CD4-positive, CD25-positive, alpha-beta regulatory T cell (primary cell): ENCODE measurements at places on chromosomes 2 and 18.
A peak's percentile ranks its signal among the peaks of the same experiment; 100 is the strongest.

DNA sequence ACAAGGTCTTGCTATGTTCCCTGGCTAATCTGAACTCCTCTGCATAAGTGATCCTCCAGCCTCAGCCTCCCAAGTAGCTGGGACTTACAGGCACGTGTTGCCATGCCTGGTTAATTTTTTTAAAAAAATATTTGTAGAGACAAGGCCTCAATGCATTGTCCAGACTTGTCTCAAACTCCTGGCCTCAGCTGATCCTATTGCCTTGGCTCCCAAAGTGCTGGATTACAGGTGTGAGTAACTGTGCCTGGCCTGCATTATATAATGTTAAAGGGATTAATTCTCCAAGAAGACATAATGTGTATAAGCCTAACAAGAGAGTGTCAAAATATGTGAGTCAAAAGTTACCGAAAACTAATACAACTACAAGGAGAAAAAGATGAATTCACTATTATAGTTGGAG, 32.2 kb downstream of the BUB1 start:
- DNase-seq: no peak

GRCh38 chr2:51232027-51232426, 200.1 kb upstream of the NRXN1 start:
- no peak for DNase-seq

DNA sequence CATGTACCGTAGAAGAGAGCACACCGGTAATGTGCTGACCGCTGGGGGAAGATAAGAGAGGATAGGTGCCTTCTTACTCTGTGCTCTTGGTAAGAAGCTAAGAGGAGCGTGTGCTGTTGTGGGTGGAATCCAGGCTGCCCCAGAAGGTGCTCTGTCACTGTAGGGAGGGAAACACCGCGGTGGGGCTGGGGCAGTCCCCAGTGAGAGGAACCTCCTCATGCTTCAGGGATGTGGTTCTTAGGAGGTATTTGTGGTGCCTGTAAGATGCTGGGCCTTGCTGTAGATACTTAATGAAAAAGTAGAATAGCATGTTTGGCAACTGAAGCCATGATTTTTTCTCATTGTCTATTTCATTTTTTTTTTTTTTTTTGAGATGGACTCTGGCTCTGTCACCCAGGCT, 1.1 kb downstream of the COLEC11 start:
- no peak for DNase-seq

GRCh38 chr2:209391776-209392401, 32.0 kb upstream of the MAP2 start:
- DNase-seq: no peak

DNA sequence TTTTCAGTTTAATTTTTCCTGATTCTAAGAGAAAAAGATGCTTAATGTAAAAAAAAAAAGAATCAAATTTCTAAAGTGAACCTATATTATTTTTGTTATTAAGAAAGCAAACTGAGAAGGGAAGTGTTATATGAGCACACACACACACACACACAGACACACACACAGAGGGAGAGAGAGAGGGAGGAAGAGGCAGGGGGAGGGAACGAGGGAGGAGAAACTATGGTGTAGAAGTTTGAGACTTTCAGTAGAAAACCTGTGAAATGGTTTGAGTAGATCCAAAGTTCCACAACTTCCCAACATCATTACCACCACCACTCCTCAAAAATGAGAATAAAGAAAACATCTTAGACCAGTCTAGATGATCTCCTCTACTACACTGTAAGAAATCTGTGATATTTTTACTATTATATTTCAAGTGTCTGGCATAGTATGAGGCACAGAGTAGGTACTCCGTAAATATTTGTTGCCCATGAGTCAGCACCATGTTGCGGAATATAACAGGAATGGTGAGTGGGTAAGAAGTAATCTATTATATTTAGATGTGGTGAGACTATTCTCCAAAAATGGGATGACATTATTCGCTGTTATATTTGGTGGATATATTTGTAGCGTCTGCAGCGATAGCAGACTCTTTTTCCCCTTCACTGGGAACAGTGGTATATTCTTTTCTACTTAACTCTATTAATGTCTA, 149.4 kb upstream of the DNMT3A start:
- DNase-seq: no peak

GRCh38 chr2:120465701-120465988, 119.7 kb downstream of the INHBB start:
- no peak for DNase-seq

DNA sequence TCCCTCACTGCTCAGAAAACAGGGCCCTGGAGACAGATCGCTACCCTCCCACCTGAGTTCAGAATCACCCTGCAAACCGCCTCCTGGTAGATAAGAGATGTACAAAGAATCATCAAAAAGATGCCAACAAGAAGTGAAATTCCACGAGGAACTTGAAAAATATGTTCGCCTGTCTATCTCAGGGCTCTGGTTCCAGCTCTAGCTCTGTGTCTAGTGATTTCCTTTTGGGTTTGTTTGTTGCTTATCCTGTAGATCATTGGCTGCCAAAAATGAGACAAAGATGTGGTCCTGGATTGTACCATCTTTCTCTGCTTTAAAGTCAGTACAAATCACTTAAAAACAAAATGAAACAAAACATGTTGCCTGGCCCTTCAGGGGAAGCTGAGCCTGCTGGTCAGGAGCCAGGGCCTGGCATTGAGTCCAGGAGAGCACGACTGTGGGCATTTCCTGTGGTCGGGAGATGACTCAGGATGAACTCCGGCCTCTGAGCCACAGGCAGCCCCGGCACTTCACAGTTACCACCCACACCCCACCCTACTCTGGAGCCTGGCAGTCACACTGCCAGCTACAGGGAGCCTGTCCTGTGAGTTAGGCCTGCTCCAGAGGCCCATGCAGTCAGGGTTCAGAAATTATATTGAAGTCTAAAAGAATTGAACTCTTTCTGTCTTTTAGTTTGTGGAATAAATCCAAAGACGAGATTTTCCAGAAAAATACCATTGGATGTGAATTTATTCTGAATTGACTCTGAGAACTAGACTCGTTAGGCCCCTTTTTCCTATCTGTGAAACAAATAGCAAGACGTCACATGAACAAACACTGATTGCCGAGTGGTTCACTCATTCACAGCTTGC, 8.0 kb upstream of the ITGB6 start:
- no peak for DNase-seq

GRCh38 chr2:196335221-196335634, 163.8 kb upstream of the STK17B start:
- DNase-seq: no peak

- DNase-seq: no peak
Observed at GRCh38 chr18:23306822-23307221, 146.3 kb upstream of the RIOK3 start.

DNA sequence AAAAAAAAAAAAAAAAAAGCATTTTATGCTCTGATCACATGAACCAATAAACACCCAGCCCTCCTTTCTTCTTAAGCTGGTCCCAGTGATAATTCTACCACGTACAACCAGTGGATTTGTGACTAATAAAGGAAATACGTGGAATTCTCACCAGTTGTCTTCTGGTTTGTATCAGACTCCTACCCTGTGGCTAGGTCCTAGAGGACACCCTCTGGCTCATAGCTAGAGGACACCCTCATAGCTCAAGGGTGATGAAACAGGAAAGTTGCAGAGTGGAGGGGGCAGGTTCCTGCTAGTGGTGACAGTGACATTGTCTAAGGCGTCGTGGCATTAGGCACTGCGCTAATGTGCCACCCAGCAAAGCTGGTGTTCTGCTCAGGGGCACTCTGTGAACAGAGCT, 167.8 kb downstream of the BCL11A start:
- no peak for DNase-seq

DNA sequence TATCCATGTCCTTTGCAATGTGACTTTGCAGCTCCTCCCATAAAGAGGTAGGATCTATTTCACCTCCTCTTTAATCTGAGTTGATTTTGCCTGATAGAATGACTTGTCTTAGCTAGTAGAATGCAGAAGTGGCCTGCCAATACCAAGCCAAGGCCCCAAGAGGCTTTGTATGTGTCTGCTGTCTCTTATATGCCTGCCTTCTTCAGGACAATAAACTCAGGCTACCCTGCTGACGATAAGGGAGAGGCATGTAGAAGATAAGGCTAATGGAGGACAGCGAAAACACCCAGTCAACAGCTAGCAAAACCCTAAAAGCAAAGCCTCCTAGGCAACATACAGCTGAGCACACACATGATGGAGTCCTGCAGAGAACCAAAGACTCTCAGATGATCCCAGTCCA, 1.8 kb upstream of the ZC3H8 start:
- no peak for DNase-seq

DNA sequence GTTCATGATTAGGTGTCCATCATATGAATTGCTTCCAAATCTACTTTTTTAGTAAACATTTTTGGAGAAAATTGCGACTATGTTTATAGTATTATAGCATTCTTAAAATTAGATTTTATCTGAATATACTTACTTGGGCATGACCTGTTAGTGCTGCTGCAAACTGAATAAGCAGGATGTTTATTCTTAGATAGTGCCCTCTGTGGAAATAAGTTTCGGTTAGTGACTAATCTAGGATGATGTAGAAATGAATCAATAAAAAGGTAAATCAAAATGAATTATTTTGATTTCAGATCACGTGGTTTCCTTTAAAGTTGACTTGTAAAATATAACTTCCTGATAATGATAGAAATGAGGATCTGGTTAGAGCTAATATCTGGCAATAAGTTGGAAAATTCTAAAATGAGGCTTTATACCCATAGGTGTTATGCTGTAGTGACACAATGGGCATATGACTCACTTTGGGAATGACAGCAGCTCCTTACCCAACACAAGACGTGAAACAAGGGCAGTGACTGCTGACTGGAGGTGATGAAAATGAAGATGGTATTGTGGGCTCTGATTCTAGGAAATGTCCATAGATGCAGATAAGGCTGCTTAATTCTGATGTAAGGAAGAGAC, 165.8 kb upstream of the TCF4 start:
- no peak for DNase-seq

DNA sequence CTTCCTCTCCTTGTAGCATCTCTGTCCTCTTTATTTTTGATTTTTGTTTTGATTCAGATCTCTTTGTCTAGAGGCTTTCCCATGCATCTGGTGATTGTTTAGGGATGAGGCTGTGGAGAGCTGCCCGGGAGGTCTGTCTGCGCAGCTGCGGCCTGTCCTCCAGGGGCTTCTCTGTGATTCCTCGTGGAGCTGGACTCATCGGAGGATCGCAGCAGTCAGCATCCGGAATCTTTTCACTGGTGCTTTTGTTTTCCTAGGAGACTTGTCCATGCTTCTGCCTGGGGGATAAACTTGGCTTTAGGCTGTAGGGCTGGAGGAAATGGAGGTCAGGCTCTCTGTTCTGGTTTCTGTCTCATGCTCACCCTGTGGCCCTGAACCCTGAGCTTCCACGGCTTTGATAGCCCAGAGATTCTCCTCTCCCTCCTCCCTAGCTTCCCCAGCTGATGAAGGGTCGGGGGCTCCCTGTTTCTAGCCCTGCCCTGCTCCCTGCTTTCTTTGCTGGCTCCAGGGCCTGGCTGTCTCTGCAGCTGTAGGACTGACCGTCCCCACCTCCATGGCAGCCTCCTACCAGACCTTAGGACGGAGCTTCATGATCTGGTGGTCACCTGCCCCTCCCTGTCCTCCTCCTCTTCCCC, 35.5 kb downstream of the ZNF532 start:
- DNase-seq: no peak

GRCh38 chr2:99971326-99971900, 171.0 kb downstream of the AFF3 start:
- no peak for DNase-seq

- DNase-seq: peak; percentile 53
Observed at GRCh38 chr2:238168196-238169047, 9.7 kb downstream of the ERFE start.

DNA sequence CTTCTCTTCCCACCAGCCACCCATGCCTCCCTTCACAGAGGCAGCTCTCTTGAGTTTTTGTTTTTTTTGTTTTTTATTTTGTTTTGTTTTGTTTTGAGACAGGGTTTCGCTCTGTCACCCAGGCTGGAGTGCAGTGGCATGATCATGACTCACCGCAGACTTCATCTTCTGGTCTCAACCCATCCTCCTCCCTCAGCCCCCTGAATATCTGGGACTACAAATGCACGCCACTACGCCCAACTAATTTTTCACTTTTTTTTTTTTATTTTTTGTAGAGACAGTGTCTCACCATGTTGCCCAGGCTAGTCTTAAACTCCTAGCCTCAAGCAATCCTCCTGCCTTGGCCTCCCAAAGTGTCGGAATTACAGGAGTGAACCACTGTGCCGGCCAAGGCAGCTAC, 161.4 kb downstream of the TRABD2A start:
- DNase-seq: no peak

DNA sequence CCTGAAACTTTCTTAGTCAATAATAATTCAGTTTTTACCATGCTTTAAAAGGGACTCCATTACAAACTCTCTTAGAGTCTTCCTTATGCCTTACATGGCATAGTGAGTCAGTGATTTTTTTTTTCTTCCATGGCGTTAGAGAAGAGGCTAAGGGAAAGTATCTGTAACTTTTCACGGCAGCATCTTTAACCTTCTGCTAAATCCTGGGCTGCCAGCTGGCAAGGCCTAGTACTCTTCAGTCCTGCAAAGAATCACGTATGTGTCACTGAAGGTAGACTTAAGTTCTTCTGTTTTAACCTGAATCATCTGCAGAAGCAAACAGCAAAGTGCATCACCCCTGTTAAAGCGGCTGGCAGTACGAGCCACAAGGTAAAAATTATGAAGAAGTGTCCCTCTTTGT, 286.3 kb upstream of the FN1 start:
- no peak for DNase-seq

DNA sequence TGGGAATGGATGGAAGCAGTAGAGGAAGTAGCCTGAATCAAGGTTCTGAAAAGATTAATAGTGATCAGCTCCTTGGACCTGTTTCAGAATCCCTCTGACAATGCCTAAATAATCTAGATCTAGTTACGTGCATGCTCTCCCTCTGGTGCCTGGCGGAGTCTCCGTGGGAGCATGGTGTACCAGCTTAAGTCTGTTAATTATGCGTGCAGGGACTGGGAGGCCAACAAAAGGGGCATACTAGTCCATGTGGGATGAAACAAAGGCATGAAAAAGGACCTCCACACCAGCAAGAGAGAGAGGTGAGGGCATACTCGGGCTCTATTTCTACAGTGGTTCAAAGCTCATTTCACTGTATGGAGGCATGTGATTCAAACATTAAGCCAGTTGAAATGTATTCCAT, 200.3 kb downstream of the DPP4 start:
- no peak for DNase-seq

DNA sequence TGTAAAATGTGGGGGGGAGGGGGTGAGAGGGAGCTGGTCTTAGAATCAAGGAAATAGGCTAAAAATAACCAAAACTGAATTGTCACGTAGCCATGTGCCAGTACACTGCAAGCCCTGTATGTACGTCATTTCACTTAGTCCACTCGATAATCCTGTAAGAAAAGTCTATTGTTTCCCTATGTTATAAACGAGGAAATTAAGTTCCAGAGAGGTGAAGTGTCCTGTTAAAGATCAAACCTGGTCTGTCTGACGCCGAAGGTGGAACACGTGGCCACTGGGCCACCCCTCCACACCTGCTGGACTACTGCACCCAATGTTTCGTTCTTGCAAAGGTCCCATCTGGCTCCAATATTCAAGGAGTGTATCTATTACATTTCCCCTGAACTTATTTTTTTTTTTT, 29.6 kb downstream of the TFCP2L1 start:
- DNase-seq: no peak
